ENCODE measurements at places on chromosomes 4 and X.

GRCh38 chr4:188683571-188683970 lies 544.3 kb downstream of the TRIML1 start:
- no peak for DNase-seq

DNA sequence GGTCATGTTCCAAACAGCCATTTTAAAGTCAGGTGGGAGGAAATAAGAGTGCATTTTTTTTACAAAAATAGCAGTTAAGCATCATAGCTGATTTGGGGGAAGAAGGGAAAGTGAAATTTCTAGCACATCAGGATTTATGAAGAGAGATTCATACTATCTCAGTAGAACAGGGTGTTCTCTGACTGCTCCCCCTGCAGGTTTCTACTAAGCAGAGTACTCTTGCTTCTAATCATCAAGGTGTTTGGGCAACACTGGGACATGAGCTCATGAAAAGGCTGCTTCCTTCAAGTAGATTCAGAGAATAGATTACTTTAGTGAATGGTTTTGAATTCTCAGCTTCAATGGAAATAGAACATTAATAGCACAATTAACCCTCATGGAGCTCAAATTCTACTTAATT lies 591.4 kb upstream of the PCDH10 start:
- no peak for DNase-seq

DNA sequence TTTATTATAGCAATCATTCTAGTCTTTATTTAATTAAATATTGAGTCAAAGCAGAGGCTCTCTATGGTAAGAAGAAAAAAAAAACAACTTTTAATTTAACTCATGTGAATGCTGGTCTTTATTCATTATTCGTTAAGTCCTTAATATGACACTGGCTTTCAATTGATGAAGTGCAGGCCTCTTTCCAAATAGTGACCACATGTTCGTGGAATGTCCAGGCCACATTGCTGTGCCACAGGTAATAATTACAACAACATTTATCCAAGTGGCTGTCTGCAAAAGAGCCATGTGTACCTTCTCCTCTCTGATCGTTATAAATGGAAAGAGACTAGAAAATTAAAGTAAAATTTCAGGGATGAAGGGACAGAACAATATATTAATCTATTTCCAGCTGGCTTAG lies 220.1 kb upstream of the PABPC4L start:
- DNase-seq = no peak

- no peak for DNase-seq
These were observed 122.6 kb downstream of the COMMD8 start for GRCh38 chr4:47340914-47341313.

GRCh38 chrX:9271789-9272525 lies 192.9 kb upstream of the TBL1X start:
- DNase-seq = no peak

GRCh38 chr4:142473218-142473959 lies 372.7 kb downstream of the INPP4B start:
- no peak for DNase-seq

GRCh38 chr4:151199319-151200190 lies 77.4 kb upstream of the PRSS48 start:
- no peak for DNase-seq

GRCh38 chr4:2417765-2418649 lies at the start of gene ZFYVE28:
Gene ZFYVE28, minus strand, starts transcription at chr4:2418645. Its CDS starts 322 bp downstream, at chr4:2418323.
- DNase-seq = no peak

DNA sequence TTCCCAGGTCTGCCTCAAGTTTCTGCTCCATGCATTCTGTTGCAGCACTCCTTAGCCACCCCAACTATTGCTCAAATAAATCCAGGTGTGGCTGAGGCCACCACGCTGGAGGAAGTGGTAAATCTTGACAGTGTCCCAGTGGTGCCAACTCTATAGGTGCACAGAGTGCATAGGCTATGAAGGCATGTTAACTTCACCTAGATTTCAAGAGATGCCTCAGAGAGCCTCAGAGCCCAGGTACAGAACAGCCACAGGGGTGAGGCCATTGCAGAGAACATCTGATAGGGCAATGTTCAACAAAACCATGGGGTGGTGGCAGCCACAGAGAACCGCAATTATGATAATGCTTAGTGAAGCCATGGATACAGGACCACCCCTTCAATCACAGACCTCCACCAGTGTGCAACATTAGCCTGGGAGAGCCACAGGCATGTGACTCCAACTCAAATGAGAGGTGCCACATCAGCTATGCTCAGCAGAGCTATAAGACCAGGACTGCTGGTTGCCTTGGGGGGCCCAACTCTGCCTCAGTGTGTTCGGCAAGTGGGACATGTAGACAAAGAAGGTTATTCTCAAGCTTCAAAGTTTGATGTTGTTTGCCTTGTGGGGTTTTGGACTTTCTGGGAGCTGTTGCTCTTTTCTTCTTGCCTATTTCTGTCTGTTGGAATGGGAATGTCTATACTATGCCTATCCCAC lies 468.7 kb downstream of the ANKRD50 start:
- no peak for DNase-seq

GRCh38 chr4:39544580-39545315 lies 17.5 kb upstream of the UGDH start:
- DNase-seq = no peak

GRCh38 chr4:71251261-71251660 lies 87.6 kb upstream of the SLC4A4 start:
- no peak for DNase-seq

Measured in D721Med (cell line).